Stimulated activated CD4-positive, alpha-beta T cell treated with anti-CD3 and anti-CD28 coated beads, Interleukin-1b, Interleukin-23, amount 100 ng/mL, for 1 hour (primary cell): ENCODE measurements at places on chromosomes 4 and X.

DNA sequence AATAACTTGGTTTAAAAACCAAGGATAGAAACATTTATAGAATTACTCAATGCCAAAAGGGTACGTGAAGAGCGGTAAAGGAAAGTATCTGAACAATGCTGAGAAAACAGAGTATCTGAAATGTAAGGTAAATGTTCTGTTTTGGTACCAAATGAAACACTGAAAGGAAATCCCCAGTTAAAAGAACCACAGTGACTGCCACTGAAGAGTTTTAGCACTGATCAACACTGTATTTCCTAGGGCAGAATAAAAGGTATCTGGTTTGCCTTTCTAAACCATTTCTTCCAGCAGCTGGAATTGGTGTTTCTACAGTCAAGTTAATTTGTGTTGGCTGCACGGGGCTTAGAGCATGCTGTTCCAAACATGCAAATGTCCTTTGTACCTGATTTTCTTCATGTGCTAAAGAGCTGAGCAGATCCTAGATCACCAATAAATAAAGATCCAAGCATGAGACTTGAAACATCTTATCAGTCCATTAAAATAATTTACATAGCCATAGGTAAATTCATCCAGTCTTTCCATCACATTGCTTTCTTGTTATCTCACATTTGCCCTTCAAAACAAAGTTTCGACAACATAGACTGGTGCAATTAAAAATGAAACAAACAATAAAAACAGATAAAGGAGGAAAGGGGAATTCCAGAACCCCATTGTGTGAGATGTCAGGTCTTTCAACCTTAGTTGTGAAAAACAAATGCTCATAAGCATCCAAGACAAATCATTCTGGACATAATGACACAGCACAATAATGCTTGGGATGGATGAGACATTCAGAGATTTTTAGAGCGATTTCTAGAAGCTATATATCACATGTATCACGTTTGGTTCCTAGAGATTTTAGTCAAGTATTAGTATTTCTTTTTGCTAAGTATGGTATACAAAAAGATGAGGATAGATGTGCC is 38.6 kb downstream of the MFAP3L start:
- no peak for DNase-seq

- no peak for DNase-seq
Observed at GRCh38 chrX:69024161-69024736, 141.0 kb downstream of the PJA1 start.

- DNase-seq = no peak
Observed at GRCh38 chrX:153684467-153685155, 3.1 kb upstream of the SLC6A8 start.

GRCh38 chrX:134512566-134512965 is 52.6 kb downstream of the HPRT1 start:
- DNase-seq = no peak

DNA sequence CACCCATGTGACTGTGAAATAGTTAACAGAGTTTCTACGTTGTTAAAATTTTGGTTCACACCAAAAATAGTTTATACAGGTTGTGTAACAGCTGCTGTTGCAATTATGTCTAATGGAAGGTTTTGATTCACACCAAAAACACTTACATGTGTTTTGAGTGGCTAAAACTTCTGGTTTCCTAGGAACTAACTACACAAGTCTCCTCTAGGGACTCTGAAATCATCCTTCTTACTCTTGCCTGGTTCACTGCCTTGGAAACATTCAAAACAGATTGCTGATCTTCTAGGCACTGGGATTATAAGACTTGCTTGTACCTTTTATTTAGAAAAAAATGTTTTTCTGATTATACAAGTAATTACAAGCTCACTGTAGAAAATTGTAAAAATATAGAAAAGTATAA is 14.9 kb upstream of the MORC4 start:
- DNase-seq = no peak

GRCh38 chrX:22081475-22082092 is 49.5 kb downstream of the PHEX start:
- DNase-seq = no peak

DNA sequence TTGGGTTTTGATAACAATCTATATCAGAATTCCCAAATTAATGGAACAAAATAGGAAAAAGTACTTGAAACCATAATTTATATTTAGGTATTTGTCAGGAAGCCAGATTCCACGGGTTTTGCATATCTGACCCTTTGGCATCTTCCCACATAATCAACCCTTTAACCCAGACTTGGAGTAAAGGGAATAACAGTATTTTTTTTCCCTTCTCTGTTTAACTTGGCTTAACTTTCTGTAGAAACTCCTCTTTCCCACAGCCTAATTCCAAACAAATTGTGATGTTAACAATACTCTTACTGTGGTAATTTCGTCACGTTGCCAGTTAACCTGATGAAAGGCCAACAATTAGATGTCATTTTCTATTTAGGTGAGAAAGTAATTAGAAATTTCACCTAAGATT is 49.4 kb upstream of the GUCY1A1 start:
- no peak for DNase-seq

DNA sequence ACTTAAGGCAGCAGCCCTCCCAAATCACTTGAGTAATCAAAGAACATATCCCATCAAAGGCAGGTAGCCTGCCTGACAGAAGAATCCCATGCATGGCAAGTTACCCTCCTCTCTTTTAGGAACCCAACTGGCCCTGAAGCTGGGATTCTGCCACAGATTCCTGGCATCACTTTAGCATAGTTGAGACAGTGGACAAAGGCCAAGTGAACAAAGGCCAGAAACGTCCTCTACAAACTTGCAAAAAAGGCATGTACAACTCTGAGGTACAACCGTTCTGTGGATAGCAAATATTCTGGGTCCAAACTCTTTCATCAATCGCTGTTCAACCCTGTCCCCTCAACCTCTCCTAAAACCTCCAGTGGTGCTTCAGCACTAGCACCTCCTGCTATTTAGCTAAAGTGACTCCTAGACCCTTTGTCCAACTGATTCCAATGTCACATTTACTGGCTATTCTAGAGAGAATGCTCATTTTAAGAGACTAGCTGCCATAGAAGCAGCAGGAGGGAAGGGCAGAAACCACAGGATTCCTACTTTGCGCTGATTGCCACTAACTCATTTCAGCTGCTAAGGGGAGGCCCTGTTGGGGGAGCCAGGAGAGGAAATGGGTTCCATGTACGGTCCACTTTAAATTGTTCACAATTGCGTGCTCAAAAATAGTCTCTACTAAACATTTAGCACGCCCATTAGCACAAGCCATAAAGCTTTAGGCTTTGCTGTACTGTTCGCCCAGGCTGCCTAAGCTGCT is 105.9 kb downstream of the SHROOM4 start:
- DNase-seq = no peak

DNA sequence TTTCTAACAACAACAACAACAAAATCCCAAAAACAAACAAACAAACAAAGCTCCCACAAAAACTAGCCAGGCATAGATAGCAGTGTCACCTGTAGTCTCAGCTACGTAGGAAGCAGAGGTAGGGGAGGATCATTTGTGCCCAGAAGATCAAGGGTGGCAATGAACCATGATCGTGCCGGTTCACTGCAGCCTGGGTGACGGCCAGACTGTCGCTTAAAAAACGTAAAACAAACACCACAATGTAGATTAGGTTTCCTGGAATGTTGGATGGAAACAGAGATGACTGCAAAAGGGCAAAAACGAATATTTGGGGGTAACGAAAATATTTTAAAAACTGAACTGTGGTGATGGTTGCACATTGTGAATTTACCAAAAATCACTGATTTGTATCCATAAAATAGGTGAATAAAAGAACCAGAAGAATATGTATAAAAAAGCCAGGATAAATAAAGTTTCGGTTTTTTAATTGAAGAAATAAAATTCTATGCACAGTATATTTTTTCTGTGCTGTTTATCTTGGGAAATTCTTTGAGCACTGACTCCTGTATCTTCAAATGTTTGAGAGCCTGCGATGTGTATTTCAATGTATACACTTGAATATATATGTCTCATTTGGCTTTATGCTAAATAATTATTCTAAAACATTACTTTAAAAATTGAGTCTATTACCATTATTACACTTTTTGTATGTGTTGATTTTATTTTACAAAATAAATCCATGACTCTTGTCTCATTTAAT is 1477.0 kb downstream of the PCDH7 start:
- DNase-seq = no peak

DNA sequence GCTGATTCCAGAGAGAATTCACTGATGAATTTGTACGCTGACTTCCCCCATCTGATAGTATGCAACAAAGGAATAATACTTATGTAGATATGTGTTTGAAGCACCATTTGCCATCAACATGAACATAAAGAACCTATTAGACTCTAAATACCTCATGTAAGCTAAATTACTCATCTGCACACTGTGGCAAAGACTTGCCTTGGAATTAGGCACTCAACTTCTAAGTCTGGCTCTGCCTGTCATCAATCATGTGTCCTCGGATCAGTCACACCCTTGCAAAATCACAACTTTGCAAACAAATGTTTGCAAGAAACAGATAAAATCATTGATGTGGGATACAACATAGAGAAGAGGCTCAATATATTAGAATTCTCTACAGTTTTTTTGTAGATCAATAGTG is 169.9 kb upstream of the LDB2 start:
- DNase-seq = no peak

GRCh38 chrX:38662640-38663039 is 101.3 kb downstream of the TSPAN7 start:
- DNase-seq = no peak

DNA sequence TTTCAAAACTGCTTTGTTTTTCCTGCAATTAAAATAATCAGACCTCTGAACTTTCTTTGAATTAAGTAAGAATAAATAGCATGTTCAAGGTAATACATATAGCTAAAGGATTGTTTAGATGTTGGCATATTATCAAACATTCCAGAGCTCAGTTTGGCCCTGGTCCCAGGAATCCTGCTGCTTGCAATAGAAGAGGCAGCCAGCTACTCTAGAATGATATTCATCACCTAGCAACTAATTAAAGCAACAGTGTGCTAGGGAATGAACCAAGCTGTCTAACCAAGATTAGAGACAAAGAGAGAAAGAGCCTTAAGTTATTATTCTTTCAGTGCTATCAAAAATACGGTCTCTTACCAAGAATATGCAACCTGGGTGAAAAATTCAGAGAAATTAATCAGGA is 460.9 kb downstream of the GABRG1 start:
- no peak for DNase-seq

DNA sequence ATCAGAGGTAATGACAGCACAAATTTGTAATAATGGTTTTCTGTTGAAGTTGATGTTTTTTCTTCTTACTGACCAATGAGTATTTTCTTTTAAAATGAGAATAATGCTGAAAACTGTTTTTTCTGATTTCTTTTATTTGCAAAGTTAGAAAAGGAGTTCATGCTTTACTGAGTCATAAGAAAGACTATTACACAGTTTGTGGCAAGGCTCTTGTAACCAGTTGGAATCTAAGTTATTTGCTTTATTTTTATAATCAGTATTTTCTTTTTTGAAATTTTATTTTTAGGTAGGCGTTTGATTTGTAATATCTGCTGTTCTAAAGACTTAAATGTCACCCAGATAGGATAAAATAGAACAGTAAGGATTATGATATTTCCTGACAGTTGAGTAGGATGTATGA is 25.5 kb downstream of the ANAPC4 start:
- DNase-seq = no peak

DNA sequence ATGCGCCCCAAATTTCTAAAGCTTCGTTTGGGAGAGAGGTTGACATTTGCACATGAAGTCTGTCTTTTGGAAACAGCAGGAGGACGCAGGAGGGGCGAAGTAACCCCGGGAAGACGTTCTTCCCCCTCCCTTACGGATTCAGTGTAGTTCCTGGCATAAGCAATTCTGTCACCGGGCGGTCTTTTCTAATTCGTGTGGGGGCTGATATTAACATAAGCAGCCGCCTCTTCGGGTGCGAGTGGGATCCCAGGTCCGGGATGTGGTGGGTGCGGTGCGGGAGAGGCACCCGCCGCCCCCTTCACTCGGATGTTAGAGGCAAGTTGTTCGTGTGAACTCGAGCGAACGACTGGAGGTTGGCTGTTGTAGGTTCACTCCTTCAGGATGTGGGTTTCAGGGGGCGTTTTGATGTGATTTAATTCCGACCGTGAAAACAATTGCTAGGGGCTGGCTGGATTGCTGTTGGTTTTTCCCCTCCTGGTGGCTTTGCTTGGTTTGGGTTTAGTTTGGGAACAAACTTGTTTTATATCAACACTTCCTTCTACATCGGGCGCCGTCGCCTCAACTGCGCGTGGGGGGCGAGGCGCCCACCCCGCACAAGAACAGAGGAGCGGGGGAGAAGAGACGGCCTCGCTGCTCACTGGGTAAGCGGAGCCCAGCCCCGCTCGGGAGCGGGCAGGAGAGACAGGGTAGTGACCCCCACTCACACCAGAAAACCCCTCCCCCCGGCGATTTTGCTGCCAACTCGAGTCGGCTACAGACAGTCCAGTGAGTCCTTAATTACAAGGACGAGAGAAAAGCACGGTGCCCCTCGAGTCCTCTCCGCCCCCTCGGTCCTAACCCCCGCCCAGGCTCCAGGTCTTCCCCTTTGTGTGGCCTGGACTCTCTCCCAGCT is 2.9 kb upstream of the LEF1 start:
- no peak for DNase-seq

DNA sequence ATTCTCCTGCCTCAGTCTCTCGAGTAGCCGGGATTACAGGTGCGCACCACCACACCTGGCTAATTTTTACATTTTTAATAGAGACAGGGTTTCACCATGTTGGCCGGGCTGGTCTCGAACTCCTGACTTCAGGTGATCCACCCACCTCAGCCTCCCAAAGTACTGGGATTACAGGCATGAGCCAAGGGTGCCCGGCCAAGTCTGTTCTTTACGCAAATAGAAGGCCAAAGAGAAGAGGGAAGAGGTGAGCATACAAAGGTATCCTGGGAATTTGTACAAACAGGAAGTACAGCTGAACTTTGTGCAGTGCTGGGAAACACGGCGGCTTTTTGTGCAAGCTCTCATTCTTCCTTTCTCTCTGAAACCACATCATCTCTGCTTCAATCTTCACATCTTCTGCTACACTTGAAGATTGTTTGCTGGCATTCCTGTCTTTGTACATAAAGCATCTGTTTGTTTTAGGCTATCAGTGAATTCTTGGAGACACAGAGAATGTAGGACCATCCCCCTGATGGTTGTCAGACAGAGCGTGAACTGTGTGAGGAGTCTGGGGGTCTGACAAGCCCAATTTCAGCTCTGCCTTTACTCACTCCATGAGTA is 71.9 kb upstream of the PRSS48 start:
- DNase-seq = no peak

- no peak for DNase-seq
Observed at GRCh38 chr4:55078987-55079386, 46.4 kb downstream of the KDR start.

DNA sequence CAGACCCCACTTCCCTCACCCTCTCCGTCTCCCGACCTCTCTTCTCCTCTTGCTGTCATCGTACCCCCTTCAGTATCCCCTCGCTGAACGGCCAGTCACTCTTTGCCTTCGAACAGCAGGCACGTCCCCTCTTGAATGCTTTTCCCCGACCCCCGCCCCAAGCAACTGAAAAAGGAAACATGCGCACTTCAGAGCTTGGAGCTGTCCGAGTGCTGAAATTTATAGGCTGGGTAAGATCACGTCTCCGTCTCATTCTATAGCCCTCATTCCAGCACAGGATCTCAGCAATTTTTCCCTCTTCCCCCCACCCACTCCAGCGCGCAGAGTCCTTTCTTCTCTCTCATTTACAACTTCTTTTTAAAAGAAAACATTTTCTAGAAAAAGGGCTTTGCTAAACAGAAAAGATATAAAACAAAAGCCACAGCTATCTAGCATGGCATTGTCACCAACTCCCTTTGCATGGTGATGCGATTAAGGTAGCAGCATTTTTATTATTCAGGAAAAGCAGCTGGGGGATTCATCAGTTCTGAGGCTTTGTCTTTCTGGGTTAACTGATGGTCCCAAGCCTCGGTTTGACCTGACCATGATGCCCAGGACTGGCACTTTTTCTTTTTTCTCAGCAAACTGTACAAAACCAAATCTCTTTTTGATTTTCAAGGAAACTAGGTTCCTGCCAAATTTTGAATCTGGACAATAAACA is at the start of gene GLRA2:
Gene GLRA2 (plus strand): TSS at position 247 of the 700 bp plus-strand sequence. CDS start 522 bp downstream, outside the sequence.
- DNase-seq = no peak
